Heart right ventricle (tissue), 16 donors: ENCODE measurements at places on chromosomes 1 and 21. TPM values are rescaled to one million over a fixed set of nuclear protein-coding genes. Genes with fewer than 3 reads are reported as not detected.

PLCH2 gene
- polyA plus RNA-seq: 0.22 TPM

RSPH1 gene
- 0.06 TPM for polyA plus RNA-seq

GRCh38 chr1:45619149-45619921, 4.5 kb downstream of the CCDC17 start:
- no peak for DNase-seq

DNA sequence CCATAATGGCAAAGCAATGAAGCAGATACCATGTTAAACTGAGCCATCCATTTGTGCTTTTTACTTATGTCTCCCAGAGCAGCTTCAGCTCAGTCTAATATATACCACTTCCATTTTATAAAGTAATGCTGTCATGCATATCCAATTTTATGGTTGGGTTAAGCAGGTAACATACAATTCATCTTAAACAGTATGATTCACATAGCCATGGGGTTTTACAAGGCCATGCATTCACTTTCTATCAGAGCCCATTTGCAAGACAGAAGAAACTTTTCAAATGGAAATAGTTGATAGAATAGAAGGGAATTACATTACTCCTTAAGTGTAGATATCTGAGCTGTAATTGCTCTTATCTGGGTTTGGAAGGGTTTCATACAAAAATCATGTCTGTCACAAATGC, 580.5 kb upstream of the CXADR start:
- no peak for DNase-seq

DNA sequence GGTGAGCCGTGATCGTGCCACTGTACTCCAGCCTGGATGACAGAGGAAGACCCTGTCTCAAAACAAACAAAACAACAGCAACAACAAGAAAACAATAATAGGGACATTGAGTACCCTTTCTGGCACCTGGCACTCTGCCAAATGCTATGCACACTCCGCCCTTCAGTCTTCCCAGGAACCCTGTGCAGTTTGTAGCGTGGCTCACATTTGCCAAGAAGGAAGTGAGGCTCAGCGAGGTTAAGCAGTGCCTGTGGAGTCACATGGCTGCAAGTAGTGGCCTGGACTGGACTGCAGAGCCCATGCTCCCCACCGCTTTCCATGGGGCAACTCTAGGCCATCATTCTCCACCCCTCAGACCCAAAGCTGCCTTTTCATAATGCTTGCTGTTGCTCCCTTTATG, 5.3 kb upstream of the EVA1B start:
- DNase-seq: no peak

GRCh38 chr1:27237112-27237511, 2.7 kb downstream of the WDTC1 start:
- no peak for DNase-seq

WNT9A gene
- 0.80 TPM for polyA plus RNA-seq

OSCP1 gene
- polyA plus RNA-seq: 9.2 TPM

DNA sequence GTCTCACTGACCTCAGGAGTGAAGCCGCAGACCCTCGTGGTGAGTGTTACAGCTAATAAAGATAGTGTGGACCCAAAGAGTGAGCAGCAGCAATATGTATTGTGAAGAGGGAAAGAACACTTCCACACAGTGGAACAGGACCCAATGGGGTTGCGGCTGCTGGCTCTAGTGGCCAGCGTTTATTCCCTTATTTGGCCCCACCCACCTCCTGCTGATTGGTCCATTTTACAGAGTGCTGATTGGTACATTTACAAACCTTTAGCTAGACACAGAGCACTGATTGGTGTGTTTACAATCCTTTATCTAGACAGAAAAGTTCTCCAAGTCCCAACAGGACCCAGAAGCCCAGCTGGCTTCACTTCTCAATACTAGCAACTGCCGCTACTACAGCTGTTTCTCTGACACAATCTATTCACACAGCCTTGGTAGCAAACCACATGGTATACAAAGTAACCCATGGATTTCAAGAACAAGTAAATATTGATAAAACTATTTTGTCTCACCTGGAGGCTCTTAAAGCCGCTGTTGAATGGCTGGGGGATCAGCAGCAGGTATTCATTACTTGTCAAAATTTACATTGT, 25.3 kb upstream of the ITLN1 start:
- DNase-seq: no peak

DENND2C gene
- polyA plus RNA-seq: 2.9 TPM

SPRR1B gene
- not detected for polyA plus RNA-seq

DNA sequence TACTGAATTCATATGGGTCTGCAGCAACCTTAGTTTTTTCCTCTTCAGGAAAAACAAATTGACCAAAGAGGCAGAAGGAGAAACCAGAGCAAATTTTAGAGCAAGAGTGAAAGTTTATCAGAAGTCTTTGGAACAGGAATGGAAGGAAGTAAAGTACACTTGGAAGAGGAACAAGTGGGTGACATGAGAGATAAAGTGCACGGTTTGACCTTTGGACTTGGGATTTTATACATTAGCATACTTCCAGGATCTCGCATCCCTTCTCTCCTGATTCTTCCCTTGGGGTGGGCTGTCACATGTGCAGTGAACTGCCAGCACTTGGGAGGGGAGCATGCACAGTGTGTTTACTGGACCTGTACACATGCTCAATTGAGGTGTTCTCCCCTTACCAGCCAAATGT, 754.8 kb upstream of the ADAMTS5 start:
- no peak for DNase-seq

- no peak for DNase-seq
Observed at GRCh38 chr1:109764561-109765482, 1.1 kb upstream of the EPS8L3 start.

DNA sequence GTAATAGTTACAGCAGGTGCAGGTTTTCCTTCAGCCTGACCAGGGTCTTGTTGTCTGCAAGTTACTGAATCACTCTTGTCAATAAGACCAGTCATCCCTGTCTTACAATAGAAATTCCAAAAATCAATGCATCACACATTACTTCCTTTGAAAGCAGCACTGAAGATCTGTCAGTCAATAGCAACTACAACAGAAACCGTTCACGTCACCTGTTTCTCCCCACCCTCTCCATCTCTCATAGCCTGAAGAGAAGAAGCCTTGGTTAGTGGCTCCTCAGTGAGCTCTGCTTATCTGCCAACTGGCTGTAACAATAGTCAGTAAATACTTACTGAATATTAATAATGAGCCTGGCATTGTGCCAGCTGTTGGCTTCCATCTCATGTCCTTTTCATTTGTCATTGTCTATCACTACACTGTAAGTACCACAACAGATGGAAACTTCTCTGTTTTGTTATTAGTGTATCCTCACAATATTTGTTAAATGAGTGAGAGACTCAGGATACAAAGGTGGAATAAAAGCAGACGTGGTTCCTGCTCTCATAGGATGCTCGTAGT, 195.2 kb downstream of the S1PR1 start:
- DNase-seq: no peak

- no peak for DNase-seq
Observed at GRCh38 chr1:34867415-34867814, 7.9 kb upstream of the SMIM12 start.

CD5L gene
- polyA plus RNA-seq: 2.1 TPM
